ENCODE measurements at places on chromosomes 13 and 19.

DNA sequence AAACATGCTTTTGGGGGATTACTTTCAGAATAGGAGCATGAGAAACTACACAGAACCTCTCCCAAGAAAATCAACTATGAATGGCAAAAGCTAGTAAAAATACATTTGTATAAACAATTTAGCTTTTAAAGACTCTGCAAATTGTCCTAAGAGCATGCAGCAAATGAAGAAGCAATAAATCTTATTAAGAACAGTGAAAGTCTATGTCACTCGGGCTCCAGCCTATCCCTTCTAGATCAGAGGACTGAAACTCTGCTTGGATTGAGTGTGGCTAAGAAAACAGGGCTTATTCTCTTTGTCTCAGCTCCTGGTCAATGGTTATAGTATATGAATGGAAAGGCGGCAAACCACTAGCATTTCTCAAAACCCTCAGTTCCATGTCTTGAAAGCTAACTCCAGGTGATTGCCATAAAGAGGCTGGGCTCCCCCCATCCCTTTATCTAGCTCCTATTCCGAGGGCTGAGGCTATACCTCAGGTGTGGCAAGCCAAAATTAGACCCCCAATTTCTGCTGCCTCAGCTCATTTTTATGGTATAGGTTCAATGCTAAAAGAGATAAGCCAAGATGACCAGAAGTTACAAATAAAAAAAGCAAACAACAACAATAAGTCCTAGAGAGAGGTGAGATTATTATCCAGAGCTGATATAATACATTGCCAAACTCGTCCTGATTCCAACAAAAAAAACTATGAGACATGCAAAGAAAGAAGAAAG, 953.2 kb downstream of the SLITRK6 start:
- no peak for DNase-seq

- DNase-seq = peak; percentile 49
Observed at GRCh38 chr19:38617764-38618589, at the start of gene MAP4K1. TSS of gene MAP4K1 (minus strand) at chr19:38617953. CDS start at chr19:38617895, 58 bp downstream.

GRCh38 chr19:10505583-10506229, 2.5 kb upstream of the KEAP1 start:
- DNase-seq = peak; percentile 51

DNA sequence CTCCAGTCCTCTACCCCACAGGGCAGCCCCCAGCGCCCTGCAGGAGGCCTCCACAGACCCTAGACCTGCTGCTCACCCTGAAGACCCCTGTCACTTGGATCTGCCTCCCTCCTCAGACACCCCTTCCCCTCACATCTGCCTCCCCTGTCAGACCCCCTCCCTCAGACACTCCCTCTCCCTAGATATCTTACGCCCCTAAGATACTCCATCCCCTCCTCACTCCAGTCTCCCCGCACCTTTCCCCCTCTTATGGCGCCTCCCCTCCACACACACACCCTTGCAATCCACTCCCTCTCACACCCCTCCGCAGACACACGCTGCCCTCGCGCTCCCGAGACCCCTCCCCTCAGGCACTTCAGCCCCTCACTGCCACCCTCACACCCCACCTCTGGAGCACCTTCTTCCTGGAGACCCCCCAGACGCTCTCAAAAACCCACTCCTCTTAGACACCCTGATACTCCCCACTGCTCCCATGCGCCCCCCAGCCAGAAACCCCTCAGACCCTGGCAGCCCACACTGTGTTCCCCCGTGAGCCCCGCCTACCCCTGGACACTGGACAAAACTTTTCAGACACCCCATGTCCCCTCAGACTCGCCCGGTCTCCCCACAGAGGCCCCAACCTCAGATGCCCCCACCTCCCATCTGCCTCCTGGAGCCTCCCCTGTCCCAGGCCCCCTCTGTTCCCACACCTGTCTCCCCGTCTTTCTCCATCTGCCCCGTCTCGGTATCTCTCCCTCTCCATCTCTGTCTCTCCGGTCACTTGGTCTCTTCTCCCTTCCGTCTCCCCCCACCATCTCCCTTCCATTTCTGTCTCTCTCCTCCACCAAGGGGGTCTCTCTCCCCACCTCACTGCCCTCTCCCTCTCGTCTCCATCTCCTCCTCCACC, 14.5 kb downstream of the ERFL start:
- no peak for DNase-seq

Measured in T-helper 22 cell (primary cell).